ENCODE measurements at places on chromosomes 2 and 18.

- DNase-seq: no peak
Observed at GRCh38 chr2:105443617-105444598, 45.1 kb upstream of the FHL2 start.

DNA sequence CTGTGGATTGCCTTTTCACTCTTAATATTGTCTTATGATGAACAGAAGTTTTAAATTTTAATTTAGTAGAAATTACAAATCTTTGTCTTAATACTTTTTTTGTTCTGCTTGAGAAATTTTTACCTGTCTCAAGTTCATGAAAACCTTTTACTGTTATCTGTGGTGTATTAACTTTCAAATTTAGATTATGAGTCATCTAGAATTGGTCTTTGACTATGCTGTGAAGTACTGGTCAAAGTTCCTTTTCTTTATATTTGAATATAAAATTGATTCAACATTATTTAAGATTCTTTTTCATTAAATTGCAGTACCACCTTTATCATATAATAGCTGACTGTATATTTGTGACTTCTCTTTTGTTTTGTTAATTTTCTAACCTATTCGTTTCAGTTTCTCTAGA is 1385.5 kb upstream of the ZEB2 start:
- no peak for DNase-seq

DNA sequence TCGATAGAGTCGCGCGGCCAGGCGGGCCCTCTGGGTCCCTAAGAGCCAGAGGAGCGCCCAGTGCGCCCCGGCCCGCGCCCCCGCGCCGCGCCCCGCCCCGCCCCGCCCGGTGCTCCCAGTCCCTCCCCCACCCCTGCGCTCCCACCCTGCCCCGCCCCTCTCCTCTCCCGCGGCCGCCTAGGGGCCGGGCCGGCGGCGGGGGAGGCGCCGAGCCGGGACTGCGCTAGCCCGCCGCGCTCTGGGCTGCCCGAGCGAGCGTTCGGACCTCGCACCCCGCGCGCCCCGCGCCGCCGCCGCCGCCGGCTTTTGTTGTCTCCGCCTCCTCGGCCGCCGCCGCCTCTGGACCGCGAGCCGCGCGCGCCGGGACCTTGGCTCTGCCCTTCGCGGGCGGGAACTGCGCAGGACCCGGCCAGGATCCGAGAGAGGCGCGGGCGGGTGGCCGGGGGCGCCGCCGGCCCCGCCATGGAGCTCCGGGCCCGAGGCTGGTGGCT is at the start of gene GPC1:
GPC1 (plus strand) TSS at position 207 of the 491 bp plus-strand sequence; CDS start at position 463, 256 bp downstream.
- peak; percentile 78 for DNase-seq

- DNase-seq: peak; percentile 64
Observed at GRCh38 chr2:17620280-17620679, 79.8 kb downstream of the VSNL1 start.

DNA sequence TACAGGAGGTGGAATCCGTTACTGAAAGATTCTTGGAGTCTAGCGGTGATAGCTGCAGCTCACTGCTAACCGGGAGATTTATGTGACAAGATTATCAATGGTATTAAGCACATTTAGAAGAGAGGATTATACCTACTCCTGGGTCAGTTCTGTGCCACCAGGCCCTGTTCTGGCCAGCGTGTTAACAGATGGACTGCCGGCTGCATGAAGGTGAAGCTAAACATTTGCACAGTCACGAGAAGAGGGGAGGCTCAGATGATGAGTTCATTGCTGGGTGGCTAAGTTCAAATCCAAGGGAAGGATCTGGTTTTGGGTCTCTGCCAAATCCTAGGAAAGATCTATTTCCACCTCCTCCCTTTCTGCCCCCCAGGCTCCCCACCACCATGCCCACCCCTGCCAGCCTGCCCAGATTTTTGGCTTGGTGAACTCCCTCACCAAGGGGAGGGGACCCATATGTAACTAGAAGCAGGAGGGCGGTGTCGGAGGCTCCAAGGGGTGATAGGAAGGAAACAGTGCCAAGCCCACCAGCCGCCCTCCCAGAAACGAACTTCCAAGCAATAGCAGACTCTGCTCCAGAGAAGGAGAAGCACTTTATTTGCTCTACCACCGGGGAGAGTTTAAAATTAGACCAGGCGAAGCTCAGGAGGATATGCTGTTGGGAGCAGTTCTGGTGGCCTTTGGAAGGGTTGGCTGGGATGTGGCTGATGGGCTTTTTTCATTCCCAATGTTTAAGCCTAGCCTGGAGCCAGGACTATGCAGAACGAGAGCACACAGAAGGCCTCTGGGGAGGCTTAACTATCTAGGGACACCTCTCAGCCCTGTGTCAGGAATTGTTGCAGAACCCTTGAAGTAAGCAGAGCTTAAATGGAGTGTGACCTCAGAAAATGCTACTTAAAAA is 200.5 kb downstream of the KLHL29 start:
- no peak for DNase-seq

- DNase-seq: no peak
Observed at GRCh38 chr2:201855356-201855755, 49.0 kb downstream of the CDK15 start.

- no peak for DNase-seq
Observed at GRCh38 chr2:56971383-56971974, 787.7 kb downstream of the CCDC85A start.

- no peak for DNase-seq
Observed at GRCh38 chr18:50377061-50377798, 2.4 kb downstream of the SKA1 start.

DNA sequence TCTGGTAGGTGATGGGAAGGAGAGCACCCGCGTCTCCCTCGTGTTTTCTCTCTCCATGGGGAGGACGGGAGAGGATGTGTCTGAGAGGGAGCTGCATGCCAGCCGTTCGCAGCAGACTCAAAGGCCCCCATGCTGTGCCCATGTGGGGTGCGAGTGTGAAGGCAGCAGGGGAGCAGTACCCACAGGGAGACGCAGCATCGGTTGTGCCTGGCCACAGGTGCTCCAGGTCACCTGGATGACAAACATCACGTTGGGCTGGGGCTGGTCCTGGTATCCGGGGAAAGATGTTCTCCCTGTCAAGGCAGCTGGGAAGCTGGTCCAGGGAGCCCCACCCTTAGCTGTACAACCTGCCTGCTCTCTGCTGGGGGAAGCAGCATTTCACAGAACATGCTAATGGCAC is 119.5 kb upstream of the SALL3 start:
- DNase-seq: no peak

- peak; percentile 12 for DNase-seq
Observed at GRCh38 chr2:88832311-88832991, 141.0 kb downstream of the RPIA start.
